ENCODE measurements at places on chromosomes 16 and 17. TPM values are rescaled to one million over a fixed set of nuclear protein-coding genes. Genes with fewer than 3 reads are reported as not detected.

Gene CDC27
- 153 TPM for total RNA-seq

Gene PPY
- not detected for total RNA-seq

Gene KCNJ2
- 13.5 TPM for total RNA-seq

Gene STH
- total RNA-seq: 2.0 TPM

Gene SPN
- total RNA-seq: under 0.01 TPM

Gene SMIM22
- not detected for total RNA-seq

Gene DHRS7C
- total RNA-seq: not detected
